ENCODE measurements at places on chromosomes 3 and 15.

- no peak for DNase-seq
Observed at GRCh38 chr15:35630532-35630931, 84.6 kb upstream of the DPH6 start.

- DNase-seq, result no peak
Observed at GRCh38 chr3:150913133-150913922, 8.1 kb upstream of the MINDY4B start.

DNA sequence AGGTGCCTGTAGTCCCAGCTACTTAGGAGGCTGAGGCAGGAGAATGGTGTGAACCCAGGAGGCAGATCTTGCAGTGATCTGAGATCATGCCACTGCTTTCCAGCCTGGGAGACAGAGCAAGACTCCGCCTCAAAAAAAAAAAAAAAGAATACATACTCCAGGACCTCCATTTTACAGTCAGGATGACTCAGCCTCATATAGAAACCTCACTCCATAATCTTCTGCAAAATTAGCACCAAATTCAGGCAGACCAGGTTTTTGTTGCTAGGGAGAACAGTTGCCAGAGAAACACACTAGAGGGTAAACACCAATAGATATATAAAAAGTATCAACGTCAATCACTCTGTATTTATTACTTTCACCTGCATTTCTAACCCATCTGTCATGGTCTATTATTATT, 28.3 kb upstream of the AP3B2 start:
- DNase-seq, result no peak

DNA sequence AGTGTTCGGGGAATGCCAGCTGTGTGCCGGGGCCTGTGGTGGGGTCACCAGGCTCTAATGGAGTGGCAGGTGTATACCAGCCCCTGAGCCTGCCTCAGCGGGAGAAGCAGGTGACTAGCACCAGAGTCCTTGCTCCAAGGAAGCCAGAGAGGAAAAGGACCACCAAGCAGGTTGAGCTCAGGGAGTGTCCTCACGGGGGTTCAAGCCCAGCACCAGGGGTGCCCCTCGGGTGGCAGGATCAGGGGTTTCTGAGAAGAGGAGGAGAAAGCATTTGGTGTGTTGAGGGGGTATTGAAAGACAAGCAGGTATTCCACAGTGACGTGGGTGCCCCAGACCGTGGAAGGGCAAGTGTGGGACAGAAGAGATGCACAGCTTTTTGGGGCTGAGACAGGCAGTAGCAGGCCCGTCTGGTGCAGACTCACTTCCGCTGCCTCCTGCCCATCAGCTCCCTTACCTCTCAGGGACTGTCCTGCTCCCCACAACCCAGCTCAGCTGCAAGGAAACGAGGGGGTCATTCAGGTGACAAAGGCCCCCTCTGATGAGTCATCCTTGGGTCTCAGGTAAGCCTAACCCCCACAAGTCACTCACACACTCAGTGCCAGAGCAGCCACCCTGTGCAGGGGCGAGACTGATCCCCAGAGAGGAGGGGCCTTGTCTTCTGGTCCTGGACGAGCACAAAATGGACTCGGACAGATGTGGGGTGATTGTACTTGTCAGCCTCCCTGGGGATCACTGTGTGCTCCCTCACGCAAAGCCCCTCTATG, 21.4 kb upstream of the POC1A start:
- DNase-seq, result no peak

- DNase-seq, result no peak
Observed at GRCh38 chr3:142941373-142942123, 21.9 kb downstream of the PAQR9 start.

- DNase-seq, result no peak
Observed at GRCh38 chr3:148815316-148816110, 12.1 kb upstream of the CPB1 start.

- DNase-seq, result no peak
Observed at GRCh38 chr3:54309601-54310000, 187.2 kb downstream of the CACNA2D3 start.

DNA sequence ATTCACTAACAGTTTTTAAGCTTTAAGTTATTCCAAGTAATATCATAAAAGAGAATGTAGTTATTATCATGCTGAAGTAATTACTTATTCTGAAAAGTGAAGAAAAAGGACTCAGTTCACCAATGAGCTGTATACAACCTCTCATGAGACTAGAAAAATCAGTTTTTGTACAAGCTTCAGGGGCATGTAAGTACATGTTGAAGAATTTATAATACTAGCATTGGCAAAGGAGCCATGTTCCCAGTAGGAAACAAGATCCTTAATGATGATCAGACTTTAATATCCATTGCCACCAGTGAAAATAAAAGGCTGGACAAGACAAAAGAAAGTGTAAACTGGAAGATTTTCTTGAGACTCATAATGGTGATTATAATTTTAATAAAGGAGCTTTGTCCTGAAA, 532.8 kb downstream of the PLOD2 start:
- DNase-seq, result no peak

DNA sequence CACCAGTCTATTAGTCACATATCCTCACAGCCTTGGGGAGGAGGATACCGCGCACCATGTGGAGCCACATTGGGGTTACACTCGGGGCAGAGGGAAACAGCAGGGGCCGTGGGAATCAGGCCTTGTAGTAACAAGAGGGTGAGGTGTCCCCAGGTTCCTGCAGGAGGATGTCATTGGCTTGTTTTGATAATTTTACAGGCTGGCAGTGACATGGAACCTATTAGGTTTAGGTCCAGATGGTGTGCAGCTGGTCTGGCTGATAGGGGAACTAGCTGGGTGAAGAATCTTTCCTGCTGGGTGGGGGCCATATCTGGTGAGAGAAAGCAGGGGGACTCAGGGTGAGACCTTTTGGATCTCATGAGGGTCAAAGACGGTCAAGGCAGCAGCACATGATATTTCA, 9.8 kb upstream of the MEF2A start:
- no peak for DNase-seq

DNA sequence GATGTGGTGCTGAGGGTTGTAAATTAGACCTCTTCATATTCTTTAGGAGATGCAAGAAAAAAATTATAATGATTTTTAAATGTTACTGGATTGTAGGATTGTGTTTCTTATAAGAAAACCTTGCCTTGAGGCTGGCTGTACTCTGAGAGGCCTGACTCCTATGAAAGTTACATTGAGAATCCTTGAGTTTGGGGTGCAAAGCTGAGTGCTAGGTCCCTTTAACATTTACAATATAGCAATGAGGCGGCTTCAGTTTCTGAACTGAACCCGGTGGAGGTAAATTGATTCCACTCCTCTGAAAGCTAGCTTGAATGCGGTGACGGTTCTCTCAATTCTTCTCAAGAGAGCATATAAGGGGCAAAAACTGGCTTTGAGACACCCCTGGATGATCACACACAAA, at the start of gene TMPRSS7:
Gene TMPRSS7 (plus strand): TSS at position 301 of the 400 bp plus-strand sequence. CDS start 110 bp downstream, outside the sequence.
- no peak for DNase-seq

GRCh38 chr3:64888840-64889392, 201.1 kb upstream of the ADAMTS9 start:
- no peak for DNase-seq

DNA sequence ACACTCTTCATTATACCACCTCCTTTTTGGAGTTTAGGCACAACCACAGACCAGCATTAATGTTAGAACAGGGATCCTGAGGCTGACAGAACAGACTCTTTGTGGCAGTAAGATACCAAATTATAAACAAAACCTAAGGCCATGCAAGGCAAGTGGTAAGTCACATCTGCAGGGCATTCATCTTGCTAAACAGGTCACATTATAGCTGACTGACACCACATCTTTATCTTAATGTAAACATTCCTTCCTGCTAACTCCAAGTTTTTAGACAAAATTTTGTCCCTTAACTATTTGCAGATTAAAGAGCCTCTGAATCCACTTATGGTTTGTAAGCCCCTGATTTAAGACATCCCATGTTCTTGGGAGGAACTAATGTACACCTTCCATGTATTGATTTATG, 500.6 kb downstream of the PYDC2 start:
- no peak for DNase-seq

DNA sequence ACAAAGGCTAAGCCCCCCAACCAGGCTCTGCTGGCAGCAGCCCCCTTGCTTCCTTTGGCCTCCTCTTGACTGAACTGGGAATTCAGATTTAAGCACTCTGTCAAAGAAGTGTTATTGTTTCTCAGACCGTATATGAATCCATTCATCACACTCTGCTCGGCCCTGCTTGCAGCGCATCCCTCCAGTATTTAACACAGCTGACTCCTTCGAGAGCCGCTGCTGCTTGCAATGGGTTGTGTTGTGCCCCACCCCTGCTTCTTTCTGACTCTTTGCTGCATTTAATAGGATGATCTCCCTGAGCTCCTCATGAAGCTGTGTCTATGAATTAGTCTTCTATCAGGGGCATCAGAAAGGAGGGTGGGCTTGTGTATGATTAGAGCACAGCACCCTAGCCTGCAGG, 31.2 kb downstream of the C3orf20 start:
- DNase-seq, result no peak

- no peak for DNase-seq
Observed at GRCh38 chr3:64398476-64398875, 173.2 kb upstream of the PRICKLE2 start.

- no peak for DNase-seq
Observed at GRCh38 chr3:6229778-6230410, 631.0 kb upstream of the GRM7 start.

DNA sequence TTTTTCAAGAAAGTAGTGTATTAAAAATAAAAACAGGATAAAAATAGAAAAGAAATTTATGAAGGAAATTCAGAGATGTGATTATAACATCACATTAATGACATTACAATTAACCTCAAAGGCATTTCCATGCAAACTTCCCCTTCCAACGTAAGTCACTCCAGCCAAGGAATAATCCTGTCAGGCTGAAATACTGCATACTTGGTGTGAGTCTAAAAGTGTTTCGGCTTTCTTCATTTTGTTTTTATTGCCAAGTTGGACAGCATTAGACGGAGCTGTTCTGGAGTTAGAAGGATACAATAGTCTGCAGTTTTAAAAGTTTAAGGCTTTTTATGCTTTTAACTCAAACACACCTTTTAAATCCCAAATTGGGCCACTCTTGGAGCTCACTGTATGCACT, 435.0 kb downstream of the MECOM start:
- DNase-seq, result no peak

Data from activated CD8-positive, alpha-beta memory T cell treated with anti-CD3 and anti-CD28 coated beads for 4 hours (primary cell).